Urinary bladder (tissue), 4 donors: ENCODE measurements at places on chromosomes 2 and 18.

- no peak for DNase-seq
Measured at GRCh38 chr18:36402765-36403396, 105.4 kb downstream of the FHOD3 start.

DNA sequence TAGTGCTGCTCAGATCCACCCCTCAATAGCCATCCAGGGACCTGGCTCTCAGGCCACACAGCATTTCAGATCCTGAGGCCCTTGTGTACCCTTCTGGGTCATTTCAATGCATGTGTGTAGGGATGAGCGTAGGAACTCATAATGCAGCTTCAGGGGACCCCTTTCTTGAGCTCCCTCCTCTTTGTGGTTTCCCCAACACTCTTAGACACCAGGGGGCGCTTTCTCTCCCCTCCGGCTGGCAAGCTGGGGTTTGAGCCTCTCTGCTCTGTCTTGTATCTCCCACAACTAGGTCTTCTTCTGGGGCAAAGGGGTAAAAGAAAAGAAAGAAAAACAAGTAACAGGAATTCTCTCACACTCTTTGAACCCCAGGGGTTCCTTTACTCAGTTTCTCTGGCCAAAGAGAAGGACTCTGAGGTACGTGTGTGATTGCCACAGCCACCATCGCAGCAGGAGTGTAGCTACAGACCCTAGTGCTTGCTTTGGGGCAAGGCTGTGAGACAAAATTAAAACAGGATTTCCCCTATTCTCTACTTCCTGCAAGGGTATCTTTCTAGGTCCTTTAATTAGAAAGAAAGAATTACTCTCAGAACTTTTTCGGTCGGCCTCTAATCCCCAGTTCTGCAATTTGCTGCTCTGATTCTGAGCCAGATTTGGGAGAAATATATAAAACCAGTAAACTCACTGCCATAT is 38.0 kb downstream of the CABYR start:
- no peak for DNase-seq

DNA sequence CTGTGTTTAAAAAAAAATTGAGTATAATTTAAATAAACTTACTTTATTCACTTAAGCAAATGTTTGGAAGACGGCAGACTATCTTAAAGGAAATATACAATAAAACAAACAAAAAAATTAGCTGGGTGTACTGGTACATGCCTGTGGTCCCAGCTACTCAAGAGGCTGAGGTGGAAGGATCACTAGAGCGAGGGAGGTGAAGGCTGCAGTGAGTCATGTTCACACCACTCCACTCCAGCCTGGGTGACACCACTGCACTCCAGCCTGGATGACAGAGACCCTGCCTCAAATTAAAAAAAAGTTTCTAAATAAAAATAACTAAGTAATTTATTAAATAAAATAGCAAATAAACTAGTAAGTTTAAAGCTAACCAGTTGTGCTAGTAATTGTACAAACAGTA is 7.5 kb downstream of the PUM2 start:
- no peak for DNase-seq

DNA sequence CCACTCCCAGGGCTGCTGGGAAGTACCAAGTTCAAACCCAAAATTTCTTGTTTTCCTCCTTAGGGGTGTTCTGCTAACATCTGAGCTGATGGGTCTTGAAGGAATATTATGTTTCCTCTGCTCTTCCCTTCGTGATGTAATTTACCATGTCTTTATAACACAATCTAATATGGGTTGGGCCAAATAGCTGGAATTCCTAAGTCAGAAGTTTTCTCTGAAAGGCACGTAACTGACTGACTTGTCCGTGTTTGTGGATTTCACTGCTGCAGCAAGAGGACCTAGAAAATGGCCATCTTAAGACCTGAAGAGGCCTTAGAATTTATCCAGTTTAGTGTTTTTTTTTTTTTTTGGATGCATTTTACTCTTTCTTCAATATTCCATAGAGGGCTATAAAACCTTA is 256.7 kb downstream of the DCDC2C start:
- DNase-seq = no peak

- no peak for DNase-seq
Measured at GRCh38 chr2:242054406-242054805, 184.9 kb downstream of the RTP5 start.

- DNase-seq = no peak
Measured at GRCh38 chr18:78242806-78243205, 736.8 kb upstream of the SALL3 start.

- DNase-seq = no peak
Measured at GRCh38 chr18:34947711-34948125, 93.5 kb upstream of the MAPRE2 start.

DNA sequence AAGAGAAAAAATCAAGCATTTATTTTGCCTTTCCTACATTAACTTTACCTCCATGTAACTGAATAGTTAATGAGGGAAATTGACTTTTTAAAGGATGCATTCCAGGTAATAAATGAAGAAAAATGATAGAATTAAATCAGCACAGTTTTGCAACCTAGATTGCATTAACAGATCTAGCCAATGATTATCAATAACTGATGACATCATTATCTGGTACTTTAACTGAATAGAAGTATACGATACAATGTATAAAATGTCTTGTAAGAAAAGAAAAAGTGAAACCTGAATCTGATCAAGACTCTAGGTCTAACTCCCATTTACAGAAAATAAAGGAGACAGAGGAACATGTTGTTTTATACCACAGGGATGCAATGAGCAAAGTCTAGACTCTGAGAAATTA is 126.0 kb upstream of the XPO1 start:
- no peak for DNase-seq

GRCh38 chr2:53755121-53755520 is 12.5 kb upstream of the CHAC2 start:
- no peak for DNase-seq

- no peak for DNase-seq
Measured at GRCh38 chr2:108889907-108890306, 99.1 kb downstream of the EDAR start.

GRCh38 chr18:47970664-47971531 is 40.4 kb upstream of the SMAD2 start:
- DNase-seq = no peak

- no peak for DNase-seq
Measured at GRCh38 chr2:226763320-226763719, 36.3 kb downstream of the IRS1 start.

DNA sequence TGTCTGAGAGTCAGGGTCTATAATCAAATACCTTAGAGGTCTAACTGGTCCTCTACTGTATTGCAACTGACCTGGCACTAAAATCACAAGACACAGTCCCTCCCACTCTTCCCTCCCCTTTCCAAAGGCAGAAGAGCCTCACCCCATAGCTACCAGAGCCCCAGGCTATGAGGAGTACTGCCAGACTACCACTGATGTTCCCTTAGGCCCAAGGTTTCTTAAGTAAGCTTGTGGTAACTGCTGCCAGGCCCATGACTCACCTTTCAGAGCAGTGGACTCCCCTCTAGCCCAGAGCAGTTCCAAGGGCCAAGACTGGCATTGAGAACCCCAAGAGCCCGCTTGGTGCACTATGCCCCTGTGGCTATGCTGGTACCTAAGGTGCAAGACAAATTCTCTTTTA is 1193.4 kb downstream of the DSC3 start:
- DNase-seq = no peak

DNA sequence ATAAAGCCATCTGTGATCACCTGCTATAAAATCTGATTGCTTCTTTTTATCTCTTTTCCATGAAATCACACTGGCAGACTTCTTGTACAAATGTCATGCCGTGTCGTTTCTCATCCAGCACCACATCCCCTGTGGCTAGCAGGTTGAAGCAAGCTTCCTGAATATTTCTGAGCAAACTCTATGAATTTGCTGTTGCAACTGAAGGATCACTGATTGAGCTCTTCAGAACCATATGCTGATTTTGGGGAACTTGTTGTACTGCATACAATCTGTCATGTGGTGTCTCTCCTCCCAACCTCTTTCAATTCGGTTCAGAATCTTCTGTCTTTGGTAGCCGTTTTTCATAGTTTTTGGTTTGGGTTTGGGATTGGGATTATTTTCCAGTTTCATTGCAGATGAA is 57.7 kb upstream of the RBMS1 start:
- DNase-seq = no peak

DNA sequence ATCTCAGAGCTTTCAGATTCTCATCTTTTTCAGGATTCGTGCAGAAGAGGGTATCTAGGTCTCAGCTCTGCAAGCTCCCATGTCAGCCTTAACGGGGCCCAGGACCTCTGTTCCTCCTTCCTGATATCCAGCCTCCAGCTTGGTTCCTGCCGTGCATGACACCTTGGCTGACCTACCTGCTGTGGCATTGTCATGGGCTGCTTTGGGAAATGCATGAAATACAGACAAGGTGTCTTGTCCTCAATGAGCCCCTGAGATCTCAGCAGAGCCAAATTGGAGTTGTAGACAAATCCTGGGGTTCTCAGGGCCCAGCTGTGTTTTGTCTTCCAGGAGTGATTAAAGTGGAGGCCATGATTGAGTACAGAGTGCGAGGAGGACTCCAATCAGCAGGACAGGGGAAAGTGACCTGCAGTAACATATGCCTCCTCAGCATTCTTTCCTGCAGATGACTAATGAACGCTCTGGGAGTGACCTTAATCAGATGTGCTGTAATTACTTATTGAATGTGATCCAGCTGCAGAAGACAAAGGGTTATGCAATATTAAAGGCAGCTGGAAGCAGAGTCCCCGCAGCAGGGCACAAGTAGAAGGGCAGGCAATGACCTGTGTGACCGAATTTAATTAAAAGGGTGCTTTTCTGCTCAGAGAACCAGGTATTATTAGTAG is 141.1 kb downstream of the CCBE1 start:
- no peak for DNase-seq

DNA sequence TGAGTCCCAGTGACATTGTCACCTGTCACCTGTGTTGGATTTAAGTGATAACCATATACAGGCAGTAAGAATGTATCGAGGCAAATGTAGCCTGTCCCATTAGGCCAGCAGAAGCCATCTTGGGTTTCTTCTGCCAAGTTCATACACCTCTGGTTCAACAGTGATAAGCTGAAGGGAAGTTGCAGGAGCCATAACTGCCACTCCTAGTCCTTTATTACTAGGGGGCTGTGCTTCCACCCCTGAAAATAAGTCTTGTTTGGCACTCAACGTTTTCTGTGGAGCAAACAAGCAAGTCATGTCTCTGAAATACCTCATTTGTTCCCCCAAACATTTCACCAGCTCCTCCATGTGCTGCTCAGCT is 58.1 kb upstream of the ALPP start:
- DNase-seq = no peak

DNA sequence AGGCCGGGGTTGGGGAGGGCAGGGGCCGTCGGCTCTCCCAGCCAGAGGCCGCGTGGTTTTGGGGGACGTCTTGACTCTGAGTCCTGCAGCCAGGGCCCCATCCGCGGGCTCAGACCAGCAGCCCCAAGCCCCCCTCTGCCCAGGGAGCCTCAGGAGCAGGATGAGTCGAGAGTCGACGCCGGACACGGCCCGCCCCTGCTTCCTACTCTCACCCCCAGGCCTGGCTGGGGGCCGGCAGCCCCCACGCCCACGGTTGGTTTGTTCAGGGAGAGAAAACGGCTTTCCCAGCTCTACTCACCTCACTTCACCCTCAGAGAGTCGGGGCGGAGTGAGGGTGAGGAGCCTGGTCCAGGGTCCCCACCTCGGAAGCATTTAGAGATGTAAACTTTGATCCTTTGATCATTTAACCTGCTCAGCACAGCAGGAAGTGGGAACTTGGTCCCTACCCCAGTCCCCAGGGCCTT is 6.9 kb downstream of the SNORC start:
- DNase-seq = no peak

- no peak for DNase-seq
Measured at GRCh38 chr2:238235331-238235732, 4.5 kb downstream of the HES6 start.

GRCh38 chr2:204425821-204426220 is 119.5 kb upstream of the PARD3B start:
- DNase-seq = no peak

- DNase-seq = peak; percentile 71
Measured at GRCh38 chr2:45922577-45922988, 271.1 kb downstream of the PRKCE start.

DNA sequence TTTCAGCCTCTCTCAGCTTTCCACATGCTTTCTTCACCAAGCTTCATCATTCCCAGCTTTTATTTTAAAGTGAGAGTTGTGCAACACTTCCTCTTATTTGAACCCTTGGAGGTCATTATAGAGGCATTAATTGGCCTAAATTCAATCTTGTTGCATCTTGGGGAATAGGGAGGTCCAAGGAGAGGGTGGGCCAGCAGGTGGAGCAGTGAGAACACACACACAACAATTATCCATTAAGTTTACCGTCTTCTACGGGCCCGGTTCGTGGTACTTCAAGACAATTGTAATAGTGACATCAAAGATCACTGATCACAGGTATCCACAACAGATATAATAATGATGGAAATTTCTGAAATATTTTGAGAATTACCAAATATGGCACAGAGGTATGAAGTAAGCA is 457.2 kb upstream of the SMIM21 start:
- DNase-seq = no peak

DNA sequence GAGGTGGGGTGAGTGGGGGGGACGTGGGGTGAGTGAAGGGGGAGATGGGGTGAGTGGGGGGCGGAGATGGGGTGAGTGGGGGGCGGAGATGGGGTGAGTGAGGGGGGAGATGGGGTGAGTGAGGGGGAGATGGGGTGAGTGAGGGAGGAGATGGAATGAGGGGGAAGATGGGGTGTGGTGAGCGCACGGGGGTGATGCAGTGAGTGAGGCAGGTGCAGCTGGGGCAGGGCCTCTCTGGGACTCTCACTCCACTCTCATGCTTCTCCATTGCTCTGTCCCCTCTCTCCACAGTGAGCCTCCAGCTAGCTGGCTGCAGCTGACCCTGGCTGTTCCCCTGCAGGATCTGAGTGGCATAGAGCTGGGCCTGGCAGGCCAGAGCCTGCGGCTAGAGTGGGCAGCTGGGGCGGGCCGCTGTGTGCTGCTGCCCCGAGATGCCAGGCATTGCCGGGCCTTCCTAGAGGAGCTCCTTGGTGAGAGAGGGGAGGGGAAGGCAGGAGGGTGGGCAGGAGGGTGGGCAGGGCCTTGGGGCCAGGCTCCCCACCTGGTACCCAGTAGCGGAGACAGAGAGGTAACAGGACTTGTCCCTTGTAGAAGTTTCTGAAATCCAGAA is 13.9 kb upstream of the SLC4A3 start:
- no peak for DNase-seq

DNA sequence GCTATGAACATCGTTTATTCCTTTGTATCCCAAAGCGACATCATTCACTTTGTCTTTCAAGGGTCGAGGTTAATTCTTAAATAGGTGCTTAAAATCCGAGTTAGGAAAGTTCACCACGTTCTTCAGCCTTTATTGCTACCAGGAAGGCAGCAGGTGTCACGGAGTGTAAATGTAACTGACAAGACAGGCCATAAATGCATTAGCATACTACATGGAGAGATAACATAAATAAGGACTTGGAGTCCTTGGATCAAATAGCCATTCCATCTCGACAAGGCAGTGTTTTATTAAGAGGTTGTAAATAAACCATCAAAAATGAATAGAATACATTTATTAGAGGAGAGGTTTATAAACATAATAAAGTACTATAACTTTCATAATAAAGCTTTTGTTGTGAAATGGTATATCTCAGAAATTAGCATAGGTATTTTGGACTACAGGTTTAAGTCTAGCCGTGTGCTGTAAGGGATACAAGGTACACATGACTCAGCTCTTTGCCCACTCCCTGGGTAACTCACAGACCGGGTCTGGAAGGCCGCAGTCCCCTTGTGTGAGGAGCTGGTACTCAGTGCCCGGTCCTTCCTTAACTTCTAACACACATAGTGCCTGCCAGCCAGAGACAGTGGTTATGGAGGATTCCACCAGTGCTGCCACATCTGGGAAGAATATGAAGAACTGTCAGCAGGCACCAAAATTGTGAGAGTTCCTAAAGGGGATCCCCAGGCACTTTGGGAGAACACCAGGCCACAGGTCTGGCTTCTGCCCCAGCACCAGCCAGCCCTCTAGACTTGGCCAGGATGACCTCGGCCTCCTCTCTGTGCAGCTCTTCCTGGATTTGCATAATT is 29.4 kb downstream of the CAPN13 start:
- DNase-seq = no peak
